ENCODE measurements at places on chromosomes 3 and 15. TPM values are rescaled to one million over a fixed set of nuclear protein-coding genes. Genes with fewer than 3 reads are reported as not detected.

DNA sequence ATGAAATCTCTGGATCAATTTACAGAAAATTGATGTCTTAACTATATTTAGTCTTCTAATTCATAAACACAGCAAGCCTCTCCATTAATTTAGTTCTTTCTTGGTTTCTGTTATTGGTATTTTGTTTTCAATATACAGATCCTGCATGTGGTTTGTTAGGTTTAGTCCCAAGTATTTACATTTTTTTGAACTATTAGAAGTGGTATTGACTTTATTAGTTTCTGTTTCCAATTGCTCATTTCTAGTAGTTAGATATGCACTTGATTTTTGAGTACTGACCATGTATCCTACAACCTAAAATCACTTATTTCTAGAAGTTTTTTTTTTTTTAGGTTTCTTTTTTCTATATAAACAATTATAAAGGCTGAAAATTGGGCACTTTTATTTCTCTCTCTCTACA, 335.9 kb downstream of the CHST2 start:
- no peak for DNase-seq

- DNase-seq: no peak
Measured at GRCh38 chr15:27328608-27329007, 357.6 kb downstream of the GABRG3 start.

DNA sequence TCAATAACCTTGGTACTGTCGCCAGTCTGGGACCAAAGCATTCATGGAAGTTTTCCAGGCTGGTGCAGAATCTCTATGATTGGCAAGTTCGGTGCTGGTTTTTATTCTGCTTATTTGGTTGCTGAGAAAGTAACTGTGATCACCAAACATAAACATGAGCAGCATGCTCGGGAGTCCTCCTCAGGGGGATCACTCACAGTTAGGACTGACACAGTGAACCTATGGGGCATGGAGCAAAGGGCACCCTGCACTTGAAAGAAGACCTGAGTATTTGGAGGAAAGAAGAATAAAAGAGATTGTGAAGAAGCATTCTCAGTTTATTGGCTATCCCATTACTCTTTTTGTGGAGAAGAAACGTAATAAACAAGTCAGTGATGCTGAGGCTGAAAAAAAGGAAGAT, 19.1 kb upstream of the EIF2B5 start:
- DNase-seq: no peak

The EPHB1 gene
- 2.6 TPM for total RNA-seq

The IGF2BP2 gene
- total RNA-seq: 29.2 TPM

GRCh38 chr3:112047264-112047663, 12.7 kb downstream of the TMPRSS7 start:
- DNase-seq: no peak

The SENP7 gene
- 13.6 TPM for total RNA-seq

- peak; percentile 32 for DNase-seq
Measured at GRCh38 chr3:59388555-59389270, 338.9 kb upstream of the CFAP20DC start.

DNA sequence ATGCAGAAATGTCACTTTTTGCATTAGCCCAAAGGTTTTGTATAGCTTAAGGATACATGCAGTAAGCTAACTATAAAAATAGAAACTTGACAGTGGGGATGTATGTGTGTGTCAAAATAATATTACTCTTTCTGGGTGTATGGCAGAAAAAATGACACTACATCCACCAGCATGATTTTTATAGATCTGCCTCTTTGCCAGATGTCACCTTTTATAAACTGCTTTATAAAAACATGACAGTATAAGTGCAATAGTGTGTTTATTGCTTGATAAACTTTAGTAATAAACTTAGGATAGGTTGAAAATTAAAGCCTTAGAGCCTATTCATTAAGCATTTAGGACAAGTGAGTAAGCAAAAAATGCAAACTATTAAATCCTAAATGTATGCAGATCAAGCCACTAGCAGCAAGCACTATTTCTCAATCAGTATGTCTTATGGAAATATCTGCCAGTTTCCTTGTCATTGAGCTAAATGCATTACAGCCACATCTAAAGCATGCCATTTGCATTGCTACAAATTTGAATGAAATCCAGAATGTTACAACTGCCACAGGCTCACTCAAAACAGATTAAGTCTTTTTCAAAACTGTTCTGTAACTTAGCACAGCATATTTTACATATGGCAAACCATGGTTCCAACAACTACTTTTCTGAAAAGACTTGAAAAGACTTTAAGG, 935.0 kb downstream of the FHIT start:
- peak; percentile 10 for DNase-seq

DNA sequence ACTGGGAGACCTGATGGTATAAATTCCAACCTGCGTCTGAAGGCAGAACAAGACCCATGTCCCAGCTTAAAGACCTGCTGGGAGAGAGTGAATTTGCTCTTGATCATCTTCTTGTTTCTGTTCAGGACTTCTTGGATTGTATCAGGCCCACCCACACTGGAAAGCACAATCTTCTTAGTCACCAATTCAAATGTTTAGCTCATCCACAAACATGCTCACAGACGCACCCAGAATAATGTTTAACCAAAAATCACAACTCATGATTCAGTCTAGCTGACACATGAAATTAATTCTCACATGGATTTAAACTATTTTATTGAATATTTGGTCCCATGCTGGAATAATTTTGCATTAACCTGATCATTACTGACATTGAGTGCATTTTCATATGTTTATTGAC, 37.8 kb upstream of the GOLGA6L2 start:
- DNase-seq: no peak

GRCh38 chr15:26634319-26634718, 138.5 kb downstream of the GABRB3 start:
- no peak for DNase-seq

- DNase-seq: peak; percentile 96
Measured at GRCh38 chr3:29065211-29065785, 215.6 kb upstream of the RBMS3 start.

DNA sequence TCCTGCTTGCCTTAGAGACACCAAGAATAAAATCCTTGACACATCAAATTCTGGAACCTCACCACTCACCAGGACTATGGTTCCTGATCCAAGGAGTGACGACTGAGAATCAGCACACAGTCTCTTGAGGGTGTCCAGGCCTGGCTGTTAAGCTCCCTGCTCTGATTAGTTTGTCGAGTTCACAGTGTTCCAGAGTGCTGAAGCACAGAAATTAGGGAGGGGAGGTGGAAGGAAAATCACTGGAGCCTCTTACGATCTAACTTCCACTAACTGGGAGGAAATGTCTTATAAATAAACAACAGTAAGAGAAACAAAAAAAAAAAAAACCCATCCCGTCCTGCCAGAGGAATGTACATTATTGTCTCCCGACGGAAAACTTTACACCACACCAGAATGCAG, 330.2 kb downstream of the TIGIT start:
- DNase-seq: peak; percentile 57

DNA sequence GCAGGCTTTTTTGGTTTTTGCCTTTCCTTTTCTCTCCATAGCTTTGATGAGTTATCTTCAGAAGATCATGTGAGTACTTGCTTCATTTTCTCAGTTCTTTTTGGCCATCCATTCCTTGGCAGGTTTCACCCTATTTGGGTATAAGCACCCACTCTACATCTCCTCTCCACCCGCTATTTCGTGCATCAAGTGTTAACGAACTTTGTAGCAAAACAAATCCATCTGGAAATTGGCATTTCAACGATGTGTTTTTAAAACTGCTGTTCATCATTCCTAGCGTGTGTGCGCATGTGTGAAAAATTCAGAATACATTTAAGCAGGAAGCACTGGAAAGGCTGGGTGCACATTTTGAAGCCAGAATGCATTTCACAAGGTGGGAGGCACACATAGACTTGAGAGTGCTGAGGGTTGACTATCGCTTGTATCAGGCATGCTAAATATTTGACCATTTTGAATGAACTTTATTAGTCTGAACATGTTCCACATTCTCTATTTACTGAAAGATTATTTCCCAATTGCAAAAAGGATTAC, 89.7 kb upstream of the FHIT start:
- no peak for DNase-seq

- peak; percentile 78 for DNase-seq
Measured at GRCh38 chr3:66439666-66440344, 61.0 kb downstream of the LRIG1 start.

- DNase-seq: no peak
Measured at GRCh38 chr3:175743733-175744400, 884.7 kb downstream of the NAALADL2 start.

DNA sequence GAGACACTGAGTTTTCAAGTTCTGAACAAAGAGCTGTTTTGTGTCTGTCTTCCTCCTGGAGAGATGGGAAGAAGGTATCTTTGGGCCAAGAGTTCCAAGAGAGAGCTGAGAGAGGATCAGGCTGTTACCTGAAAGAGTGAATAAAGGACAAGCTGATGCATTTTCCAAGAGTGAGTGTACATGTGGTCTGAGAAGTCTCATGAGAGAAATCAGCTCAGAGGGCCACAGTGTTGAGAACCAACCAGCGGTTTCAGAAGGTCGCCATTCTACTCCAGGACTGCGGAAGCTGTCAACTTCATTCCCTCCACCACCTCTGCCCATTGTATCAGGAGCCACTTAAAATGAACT, 42.7 kb upstream of the PPP2R3A start:
- no peak for DNase-seq

The UROC1 gene
- not detected for total RNA-seq

GRCh38 chr3:108420926-108421325, 89.5 kb downstream of the MYH15 start:
- DNase-seq: peak; percentile 48

The KLHDC8B gene
- 28.1 TPM for total RNA-seq

DNA sequence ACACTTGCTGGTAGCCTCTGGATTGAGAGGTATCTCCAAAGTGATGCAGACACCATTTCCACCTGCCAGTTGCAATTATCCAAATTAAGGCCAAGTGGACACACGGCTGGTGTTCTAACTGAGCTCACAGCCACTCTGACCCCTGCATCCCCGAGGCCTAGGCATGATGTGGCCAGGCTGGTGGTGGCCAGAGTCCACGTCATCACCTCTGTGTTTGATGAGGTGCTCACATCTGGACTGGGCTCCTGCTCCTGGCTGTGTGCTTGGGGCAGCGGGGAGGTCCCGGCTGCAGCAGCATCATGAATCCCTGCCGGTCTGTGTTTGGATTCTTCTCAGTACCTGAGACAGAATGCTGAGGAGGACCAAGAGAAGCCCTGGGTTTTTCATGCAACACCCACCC, 4.9 kb downstream of the OXTR start:
- no peak for DNase-seq

The CGNL1 gene
- total RNA-seq: under 0.01 TPM

The LSAMP gene
- total RNA-seq: 0.59 TPM

GRCh38 chr3:23203708-23204330, 692 bp downstream of the UBE2E2 start:
- DNase-seq: peak; percentile 23

The UNC13C gene
- total RNA-seq: not detected

- no peak for DNase-seq
Measured at GRCh38 chr15:35646790-35647189, 100.8 kb upstream of the DPH6 start.

GRCh38 chr3:37885814-37886213, 24.1 kb downstream of the CTDSPL start:
- DNase-seq: no peak

The SLC2A2 gene
- not detected for total RNA-seq

- DNase-seq: no peak
Measured at GRCh38 chr15:77143191-77143590, 72.3 kb upstream of the TSPAN3 start.

DNA sequence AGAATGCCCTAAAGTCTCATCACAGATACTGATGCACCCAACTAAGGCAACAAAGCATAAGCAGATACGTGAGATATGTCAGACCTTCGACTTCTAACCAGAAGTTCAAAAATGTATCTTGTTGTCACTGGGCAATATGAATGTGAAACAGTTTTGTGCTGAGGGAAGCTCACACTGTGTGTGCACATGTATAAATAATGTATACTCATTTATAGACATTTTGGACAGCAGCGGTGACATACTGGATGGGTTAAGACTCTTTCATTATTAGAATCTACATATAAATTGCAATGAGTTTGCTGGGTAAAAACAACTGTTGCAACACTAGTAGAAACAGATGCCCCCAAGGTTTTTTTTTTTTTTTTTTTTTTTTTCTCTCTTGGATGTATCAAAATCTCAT, 37.9 kb downstream of the TIGIT start:
- DNase-seq: no peak

DNA sequence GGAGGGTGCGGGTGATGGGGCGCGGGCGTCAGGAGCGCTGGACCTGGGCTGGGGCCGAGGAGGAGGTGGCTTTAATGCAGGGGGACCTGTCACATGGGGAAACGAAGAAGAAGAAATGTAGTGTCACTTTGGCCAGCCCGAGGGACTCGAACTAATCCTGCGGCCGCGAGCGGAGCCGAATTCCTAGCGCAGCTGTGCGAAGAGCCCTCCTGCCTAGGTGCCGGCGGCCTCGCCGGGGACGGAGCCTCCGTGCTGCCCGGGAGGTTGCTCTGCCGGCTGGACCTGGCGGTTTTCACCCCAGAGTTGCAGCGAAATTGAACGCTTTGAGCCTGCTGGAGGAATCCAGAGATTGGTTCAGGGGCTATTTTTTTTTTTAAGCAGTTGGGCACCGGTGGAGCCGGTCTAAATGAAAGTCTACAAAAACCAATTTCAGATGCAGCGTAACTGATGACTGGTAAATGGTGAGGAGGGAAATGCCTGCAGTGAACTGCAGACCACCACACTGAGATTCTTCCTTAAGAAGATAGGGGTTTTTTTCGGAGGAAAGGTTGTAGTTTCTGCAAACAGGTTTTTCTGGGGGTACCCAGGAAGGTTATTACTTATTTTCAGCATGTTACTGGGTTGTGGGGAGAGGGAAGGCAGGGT, 662 bp downstream of the TMEM108 start:
- DNase-seq: no peak

The CCK gene
- total RNA-seq: 7.7 TPM

The CLDN16 gene
- not detected for total RNA-seq

DNA sequence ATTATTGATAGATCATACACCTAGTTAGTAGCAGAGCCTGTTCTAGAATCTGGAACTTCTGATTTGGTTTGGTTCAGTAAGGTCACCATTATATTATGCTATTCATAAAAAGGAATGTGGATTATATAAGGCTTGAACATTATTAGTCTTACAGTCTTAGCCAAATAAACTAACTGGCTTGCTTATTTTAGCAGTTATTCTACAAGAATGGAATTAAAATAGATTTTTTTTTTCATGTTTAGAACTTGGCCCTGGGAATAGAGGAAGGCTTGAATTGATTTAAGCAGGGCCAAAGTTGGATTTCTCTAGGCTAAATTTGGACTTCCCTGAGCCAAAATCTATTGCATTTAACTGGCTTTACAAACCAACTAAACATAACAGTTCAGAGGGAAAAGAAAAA, 24.4 kb downstream of the DTWD1 start:
- DNase-seq: no peak

DNA sequence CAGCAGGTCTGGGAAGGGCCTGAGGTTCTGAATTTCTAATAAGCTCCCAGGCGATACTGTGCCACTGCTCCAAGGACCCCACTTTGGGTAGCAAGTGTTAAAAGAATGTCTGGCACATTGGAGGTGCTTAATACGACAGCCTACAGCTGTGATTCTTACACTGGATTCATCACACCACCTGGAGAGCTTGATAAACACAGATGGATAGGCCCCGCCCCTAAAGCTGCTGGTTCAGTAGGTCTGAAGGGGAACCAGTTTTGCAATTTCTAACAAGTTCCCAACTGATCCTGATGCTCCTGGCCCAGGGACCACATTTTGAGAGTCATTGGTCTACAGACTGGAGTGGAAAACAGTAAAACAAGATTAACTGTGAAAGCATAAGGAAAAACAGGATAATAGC, 124.8 kb upstream of the ST8SIA2 start:
- DNase-seq: no peak

GRCh38 chr3:20054549-20054987, 14.3 kb downstream of the KAT2B start:
- peak; percentile 89 for DNase-seq

GRCh38 chr15:49471733-49472132, 48.7 kb downstream of the FGF7 start:
- DNase-seq: no peak

GRCh38 chr15:73325191-73325861, 43.4 kb downstream of the HCN4 start:
- no peak for DNase-seq
